ENCODE measurements at places on chromosomes 7 and 10.

DNA sequence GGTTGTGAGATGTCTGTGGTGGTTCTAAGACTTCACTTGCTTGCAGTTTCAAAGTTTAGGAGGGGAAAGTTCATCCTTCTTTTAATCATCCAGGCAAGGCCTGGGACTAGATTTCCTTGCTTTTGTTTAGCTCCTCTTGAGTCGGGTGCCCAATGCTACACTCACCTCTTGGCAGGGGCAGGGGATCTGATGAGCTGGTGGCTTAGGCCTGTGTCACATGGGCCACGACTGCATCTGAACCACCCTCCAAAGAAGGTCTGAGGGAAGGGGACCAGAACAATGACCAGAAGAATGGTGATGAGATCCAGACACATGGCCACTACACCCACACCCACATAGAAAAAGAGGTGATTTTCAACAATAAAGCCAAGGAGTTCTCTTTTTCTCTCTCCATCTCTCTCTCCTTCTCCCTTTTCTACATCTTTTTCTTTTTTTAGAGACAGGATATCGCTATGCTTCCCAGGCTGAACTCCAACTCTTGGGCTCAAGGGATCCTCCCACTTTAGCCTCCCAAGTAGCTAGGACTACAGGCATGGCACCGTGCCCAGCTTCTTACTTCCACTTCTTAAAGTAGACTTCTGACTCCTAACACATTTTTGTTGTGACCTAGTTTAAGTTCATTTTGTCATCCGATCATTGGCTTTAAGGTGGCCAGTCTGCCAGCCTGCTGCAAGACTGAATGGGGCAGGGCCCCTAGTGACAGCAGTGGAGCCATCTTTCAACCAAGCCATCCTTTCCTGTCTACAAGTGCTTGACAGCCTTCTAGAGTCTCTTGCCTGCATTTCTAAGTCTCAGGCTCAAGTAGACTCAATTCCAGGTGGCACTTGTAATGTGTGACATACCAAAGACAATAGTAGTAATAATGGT, 350.9 kb downstream of the RNLS start:
- no peak for DNase-seq

GRCh38 chr10:118913825-118914224, 115.7 kb upstream of the NANOS1 start:
- DNase-seq, result no peak

DNA sequence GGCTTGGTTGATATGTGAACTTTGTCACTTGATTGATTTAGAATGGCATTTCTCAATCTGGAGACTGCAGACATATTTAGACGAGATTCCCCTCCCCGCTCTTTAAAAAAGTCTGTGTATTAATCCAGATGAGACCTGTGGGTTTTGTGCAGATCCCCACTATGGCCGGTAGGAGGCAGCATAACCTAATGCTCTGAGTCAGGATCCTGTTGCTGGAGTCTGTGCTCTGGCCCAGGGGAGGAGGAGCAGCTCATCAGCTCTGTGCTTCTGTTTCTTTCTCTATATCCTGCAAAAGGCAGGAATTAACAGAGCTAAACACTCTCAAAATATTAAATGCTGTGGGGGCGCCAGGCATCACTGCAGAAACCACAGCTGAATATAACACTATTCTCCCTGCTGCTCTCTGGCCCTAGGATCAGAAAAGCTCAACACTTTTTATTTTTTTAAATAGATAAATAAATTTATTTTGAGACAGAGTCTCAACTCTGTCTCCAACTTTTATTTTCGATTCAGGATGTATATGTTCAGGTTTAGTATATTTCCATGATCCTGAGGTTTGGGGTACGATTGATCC, 23.9 kb upstream of the SEPHS1 start:
- DNase-seq, result no peak

DNA sequence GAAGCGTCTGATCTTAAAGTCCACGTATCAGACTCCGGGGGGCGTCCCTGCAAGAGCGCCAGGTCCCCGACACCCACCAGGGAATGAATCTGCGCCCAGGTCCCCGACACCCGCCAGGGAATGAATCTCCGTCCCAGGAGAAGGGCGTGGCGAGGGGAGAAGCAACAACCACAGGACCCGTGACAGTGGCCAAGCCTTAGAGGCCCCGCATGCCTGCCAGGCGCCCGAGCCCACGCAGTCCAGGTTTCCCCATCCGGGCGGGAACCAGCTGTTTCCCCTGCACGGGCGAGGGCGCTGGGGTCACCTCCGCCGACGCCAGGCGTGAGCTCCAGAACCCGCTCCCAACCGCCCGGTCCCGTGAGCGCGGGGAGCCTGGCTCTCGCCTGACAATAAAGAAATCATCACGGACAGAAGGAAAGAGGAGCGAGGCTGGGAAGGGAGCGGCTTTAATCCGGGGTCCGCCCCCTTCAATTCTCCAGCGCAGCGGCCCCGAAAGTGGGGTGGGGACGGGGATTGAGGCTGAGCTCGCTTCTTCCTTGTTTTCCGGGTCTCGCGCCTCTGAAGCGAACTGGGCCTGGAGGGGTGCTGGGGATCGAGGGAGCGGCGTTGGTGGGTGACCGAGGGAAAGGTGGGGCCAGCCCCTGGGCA, 29.0 kb upstream of the BMS1 start:
- DNase-seq, result no peak

GRCh38 chr7:148962823-148963582, 65.3 kb downstream of the PDIA4 start:
- no peak for DNase-seq

- DNase-seq, result no peak
Measured at GRCh38 chr7:43516581-43517342, 66.1 kb upstream of the STK17A start.

DNA sequence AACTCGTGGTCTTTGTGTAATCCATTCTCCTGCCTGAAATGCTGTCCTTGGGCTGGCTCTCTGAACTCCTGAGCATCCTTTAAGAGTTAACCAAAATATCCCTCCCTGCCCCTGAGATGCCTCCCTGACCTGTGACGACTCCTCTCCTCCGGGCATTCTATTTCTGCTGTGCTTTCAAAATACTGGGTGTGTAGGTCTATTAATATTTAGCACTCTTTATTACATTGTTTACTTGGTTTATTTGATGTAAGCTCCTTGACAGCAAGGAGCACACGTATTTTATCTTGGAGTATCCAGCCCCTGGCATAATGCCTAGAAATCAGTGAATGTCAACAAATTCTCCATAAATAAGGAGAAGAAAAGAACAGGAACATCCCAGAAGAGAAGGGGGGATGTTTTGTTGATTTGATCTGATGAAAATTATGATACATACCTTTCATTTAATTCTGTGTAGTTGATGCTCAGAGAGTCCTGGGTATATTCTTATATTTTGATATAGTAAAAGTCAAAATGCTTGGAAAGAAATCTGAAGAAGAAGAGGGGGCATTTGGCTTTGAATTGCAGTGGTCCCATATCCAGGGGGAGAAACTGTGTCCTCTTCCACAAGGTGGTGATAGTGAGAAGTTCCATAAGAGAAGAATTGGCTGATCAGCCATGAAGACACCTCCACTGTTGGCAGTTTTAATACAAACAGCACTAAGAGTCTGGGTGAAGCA, 107.7 kb upstream of the MPP7 start:
- no peak for DNase-seq

- peak; percentile 30 for DNase-seq
Measured at GRCh38 chr7:2632733-2633537, 1.1 kb downstream of the TTYH3 start.

- DNase-seq, result no peak
Measured at GRCh38 chr7:53518319-53518718, 482.9 kb downstream of the POM121L12 start.

DNA sequence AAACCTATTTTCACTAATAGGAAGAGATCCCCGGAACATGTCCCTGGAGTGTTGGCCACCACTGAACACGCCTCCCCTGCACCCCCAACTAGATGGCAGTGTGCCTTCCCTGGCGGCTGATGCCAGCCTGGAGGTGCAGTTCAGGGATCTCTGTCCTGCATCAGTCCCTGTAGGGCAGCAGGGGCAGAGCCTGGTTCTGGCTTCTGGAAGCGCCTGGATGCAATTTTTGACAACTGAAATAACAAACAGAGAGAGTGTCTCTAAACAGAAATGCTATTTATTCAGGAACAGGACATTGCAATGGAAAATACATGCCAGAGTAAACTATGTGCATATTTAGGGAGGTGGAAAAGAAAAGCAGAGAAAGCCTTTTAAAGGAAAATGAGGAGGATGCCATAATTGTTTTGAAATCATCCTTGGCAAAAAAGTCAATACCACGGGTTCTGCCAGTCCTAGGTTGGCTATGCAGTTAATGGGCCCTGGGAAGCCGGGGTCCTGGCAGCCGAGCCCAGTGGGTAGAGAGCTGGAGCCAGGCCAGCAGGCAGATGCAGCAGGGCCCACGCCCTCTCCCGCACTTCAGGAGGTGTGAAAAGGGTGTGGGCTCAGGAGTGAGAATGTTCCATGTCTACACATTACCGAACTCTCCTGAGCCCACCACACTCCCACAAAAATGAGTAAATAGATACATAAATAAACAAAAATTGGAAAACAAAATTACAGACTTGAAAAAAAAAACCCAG, 18.5 kb downstream of the ANTXRL start:
- no peak for DNase-seq

DNA sequence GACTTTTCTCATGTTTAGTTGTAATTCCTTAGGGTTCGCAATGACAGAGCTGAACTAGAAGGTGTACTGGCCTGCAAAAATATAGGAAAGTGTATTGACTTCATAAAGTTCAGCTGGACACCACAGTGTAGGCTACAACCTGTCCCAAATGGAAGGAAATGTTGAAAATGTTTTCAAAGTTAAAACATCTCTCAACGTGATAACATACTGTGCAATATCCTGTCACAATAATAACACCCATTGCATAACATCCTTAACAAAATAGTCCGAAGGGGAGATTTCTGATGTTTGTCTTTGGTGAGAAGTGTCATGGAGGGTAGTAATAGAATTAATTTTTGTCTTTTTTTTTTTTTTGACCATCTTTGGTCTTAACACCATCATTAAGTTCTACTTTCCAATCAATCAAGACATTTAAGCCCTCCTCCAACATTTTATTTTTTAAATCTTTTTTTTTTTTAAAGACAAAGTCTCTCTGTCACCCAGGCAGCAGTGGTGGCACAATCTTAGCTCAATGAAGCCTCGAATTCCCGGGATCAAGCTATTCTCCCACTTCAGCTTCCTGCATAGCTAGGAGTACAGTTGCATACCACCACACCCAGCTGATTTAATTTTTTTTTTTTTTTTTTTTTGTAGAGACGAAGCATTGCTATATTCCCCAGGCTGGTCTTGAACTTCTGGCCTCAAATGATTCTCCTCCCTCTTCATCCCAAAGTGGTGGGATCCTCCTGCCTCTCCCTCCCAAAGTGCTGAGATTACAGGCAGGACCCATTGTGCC, 45.7 kb downstream of the DYNC1I1 start:
- no peak for DNase-seq

DNA sequence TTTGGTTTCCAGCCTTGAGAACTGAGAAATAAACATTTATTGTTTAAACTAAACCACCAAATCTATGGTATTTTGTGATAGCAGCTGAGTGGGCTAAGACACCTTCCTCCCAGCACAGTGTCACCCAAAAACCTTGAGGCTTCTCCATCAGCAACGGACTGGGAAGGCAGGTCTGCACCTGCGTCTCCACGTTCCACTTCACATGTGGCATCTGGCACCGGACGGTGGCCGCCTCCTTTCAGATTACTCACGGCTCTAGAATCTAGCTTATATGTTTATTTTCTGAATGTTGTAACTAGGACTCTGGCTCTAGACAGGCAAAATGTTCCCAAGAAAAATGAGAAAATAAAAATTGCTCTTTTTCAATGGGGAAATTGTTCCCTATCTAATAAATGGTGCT, 201.0 kb downstream of the ADARB2 start:
- no peak for DNase-seq

DNA sequence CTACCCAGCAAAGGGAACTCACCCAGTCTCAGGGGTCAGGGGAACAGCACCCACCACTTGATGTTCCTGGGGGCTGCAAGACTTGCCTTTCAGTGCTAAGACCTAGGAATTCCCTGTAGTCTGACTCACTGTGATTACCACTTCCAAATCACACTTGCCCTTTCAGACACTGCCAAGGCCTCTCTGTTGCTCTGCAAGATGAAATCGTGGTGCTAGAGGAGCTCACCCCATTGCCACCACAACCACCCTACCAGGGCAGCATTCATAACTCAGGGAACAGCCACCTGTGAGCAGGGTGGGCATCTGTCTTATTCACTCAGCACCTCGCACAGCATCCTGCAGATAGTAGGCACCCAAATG, 36.5 kb downstream of the XPNPEP1 start:
- DNase-seq, result no peak

DNA sequence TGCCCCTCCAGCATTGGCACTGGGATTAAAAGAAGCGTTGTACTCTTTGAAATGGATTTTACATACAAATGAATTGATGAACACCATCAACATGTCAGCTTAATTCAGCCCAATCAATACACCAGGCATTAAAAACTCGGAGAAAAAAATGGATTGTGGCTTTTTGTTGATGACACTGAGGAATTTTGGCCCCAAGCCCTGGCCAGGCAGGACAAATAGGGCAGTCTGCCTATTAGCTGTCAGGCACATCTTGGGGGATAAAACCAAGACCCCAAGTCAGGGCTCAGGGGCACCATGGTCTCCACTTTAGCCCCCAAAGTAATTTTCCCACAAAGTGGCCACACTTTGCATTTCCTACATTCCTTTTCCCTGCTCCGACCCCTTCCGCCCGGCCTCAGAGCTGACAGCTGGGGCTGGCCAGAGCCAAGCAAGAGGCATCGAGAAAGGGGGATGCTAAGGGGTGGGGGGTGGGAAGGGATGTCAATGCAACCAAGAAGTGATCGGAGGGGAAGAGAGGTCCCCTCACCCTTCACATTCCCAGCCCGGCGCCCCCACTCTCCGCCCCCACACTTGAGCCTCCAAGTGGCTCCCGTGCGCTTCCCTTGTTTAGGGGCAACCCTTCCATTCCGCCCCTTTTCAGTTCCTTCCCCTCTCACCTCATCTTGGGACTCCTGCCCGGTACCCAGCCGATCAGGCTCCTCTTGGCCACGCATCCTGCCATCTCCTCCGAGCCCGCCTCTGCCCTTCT, 711 bp downstream of the HIP1 start:
- DNase-seq, result no peak

DNA sequence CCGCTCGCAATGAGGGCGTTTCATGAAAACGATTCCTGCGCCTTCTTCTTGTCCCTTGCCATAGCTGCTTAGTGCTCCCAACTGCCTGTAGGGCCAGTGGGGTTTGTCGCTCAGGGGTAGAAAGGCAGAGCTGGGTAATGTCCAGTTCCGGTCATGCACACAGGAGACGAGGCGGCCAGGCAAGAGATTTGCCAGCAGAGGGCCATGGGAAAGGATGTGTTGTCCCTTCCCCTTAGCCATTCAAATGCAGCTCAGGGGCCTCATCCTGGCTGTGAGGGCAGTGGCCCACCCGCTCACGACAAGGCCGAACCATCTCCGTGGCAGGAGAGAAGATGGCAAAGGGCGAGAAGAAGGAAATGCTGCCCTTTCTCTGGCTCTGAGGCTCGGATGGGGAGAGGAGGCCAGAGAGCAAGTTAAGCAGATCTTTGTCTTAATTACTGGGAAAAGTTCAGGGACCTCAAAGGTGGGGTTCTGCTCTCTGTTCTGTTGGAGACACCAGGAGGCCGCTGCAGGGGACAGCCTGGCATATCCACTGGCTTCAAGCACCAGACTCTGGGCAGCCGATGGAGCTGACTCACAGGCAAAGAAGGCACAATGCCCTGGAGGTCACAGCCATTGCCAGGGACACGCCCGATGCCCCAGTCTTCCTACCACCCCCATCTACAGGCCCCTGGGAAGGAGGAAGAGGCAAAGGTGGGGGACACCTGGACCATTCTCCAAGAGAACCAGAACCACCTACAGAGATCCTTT, 534.8 kb upstream of the MGMT start:
- no peak for DNase-seq

- no peak for DNase-seq
Measured at GRCh38 chr7:22700559-22701002, 26.4 kb upstream of the IL6 start.
